Type B pancreatic cell (in vitro differentiated cells): ENCODE measurements at places on chromosomes 5 and 9. TPM values are rescaled to one million over a fixed set of nuclear protein-coding genes. Genes with fewer than 3 reads are reported as not detected.

Gene ARL14EPL
- not detected in 2 replicates for total RNA-seq

Gene FAM240B
- total RNA-seq = not detected in 2 replicates

DNA sequence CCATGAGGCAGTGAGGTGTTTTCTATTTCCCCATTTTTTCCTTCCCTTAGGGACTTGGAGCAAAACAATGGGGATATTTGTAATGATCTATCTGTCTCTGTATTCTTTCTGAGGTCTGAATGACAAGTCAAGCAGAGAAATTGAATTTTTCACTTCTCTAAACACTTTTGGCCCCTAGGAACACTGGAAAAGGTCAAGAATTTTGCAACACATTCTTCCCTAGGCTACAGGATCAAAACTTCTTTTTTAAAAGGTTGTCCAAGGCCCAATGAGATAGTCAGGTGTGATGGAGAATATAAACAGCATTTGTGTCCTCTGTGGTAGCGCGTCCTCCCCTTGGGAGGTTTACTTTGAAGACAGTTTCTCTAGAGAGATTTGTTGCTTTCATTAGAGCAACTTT is 620.5 kb downstream of the TLR4 start:
- no peak for DNase-seq

GRCh38 chr9:115114546-115114945 is 3.4 kb downstream of the TNC start:
- no peak for DNase-seq

DNA sequence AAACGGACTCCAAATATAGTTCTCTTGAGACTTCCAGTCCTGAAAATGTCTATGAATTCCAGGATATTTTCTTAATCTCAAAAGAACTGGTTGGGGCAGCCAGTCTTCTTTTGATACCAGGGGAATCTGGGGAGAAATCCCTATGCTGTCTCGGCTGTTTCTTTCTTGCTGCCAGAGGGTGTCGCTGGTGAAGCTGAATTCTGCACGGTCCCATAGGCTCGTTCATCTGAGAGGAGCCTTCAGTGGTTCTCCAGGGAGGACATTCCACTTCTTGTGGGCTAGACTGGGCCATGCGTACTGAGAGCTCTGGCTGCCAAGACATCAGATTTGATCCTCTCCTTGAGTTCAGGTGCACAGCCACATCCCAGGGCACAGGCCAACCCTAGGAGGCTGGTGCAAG is 155.0 kb upstream of the CLINT1 start:
- no peak for DNase-seq

- no peak for DNase-seq
Observed at GRCh38 chr5:170011751-170012150, 31.5 kb upstream of the INSYN2B start.

- no peak for DNase-seq
Observed at GRCh38 chr5:144472221-144472620, 301.5 kb downstream of the KCTD16 start.
